CD4-positive, alpha-beta T cell treated with Interleukin-6 at 100 ng/mL for 8 hours (primary cell): ENCODE measurements at places on chromosomes 13 and 19.

GRCh38 chr19:2070436-2070827 is 19.4 kb upstream of the MKNK2 start:
- DNase-seq: no peak

DNA sequence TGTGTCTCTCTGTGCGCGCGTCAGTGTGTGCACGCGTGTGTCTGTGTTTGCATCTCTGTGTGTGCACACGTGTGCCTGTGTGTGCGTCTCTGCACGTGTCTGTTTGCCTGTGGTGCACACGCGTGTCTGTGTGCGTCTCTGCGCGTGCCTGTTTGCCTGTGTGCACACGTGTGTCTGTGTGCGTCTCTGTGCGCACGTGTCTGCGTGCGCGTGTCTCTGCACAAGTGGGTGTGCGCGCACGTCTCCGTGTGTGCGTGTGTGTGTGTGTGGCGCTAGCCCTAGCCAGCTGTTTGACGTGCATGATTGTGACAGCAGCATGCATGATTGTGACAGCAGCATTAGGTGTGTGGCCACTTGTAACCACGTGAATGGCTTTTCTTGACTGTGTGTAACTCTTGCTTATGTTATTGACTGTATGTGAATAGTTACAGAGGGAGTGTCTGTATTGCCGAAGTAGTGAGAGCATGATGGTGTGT is 31.1 kb downstream of the ZNF146 start:
- DNase-seq: no peak

DNA sequence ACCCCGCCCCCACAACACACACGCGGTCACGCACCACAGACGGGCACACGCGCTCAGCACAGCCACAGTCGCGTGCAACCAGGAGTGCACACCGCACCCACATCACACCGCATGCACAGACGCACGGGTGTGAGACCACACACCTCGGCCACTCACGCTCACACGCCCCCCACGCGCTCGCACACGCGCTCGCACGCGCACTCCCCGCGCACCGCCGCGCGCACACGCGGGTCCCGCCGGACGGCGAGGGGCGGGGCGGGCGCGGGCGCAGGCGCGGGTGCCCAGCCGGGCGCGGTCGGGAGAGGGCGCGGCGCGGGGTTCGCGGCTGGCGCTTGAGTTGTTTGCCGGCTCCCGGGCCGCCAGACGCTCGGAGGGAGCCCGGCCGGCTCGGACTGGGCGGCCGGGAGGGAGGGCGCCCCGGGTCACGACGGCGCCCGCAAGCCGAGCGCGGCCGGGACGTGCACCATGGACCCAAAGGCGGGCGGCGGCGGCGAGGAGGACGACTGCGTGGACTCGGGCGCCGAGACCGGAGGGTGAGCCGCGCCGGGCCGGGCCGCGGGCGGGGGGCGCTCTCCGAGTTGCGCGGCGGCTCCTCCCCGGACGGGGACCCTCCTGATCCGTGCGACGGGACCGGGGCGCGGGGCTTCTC is at the start of gene FAM124A:
Gene FAM124A (plus strand): TSS at position 362 of the 649 bp plus-strand sequence. CDS start 104 bp downstream, at position 466.
- no peak for DNase-seq

GRCh38 chr13:57352114-57352513 is 185.1 kb downstream of the PRR20E start:
- DNase-seq: no peak

DNA sequence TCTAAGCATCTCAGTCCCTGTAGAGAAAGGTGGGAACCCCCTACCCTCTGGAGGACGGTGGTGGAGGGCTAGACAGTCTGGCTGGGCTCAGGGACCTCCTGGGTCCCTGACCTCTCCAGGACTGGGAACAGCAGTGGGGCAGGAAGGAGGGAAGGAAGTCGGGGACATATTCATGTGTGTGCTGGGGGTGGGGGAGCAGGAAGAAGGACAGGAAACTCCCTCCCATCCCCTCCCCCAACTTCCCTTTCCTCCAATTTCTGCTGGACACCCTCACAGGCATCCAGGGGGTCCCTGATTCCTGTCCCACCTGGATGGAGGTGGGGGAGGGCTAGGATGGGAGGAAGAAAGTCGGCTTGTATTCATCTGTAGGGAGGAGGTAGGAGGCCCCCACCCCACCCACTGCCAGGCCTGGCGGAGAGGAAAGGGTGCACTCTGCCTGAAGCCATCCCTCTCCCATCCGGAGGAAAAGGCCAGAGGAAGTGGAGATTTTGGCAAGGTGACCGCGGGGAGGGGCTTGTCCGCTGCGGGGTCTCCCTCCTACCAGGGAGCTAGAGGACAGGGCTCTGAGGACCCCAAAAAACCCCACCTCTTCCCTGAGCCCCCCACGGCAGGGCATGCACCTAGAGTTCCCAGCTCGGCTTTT is 2.3 kb downstream of the NOVA2 start:
- no peak for DNase-seq

GRCh38 chr19:12255372-12255771 is 39.3 kb downstream of the ZNF44 start:
- no peak for DNase-seq

GRCh38 chr13:53200075-53200474 is 171.5 kb downstream of the OLFM4 start:
- DNase-seq: no peak

GRCh38 chr13:75715601-75716523 is 79.7 kb downstream of the LMO7 start:
- no peak for DNase-seq

- no peak for DNase-seq
Observed at GRCh38 chr13:113113846-113114271, 8.3 kb downstream of the F7 start.

GRCh38 chr19:5352229-5352763 is 11.7 kb upstream of the PTPRS start:
- DNase-seq: no peak

- DNase-seq: peak; percentile 18
Observed at GRCh38 chr19:35040826-35041547, 534 bp upstream of the HPN start.

- DNase-seq: peak; percentile 60
Observed at GRCh38 chr19:2543463-2544442, 67.8 kb downstream of the GADD45B start.

- no peak for DNase-seq
Observed at GRCh38 chr13:27170516-27171243, 931 bp downstream of the USP12 start.

DNA sequence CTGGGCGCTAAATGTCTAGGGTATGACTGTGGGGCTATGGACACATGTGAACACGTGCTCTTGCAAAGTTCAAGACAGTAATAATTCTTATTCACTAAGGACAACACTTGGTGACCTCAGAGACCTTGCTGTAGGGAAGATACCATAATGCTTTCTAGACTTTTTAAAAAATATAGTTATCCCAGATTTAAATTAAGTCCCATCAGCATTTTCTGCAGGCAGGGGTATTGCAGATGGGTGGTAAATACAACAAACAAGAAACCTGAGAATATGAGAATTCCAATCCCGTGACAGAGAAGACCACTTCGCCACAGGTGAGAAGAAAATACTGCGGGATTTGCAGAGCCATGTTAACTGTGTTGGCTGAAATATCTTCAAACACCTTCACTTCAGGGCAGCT is 65.2 kb downstream of the SLC15A1 start:
- no peak for DNase-seq

DNA sequence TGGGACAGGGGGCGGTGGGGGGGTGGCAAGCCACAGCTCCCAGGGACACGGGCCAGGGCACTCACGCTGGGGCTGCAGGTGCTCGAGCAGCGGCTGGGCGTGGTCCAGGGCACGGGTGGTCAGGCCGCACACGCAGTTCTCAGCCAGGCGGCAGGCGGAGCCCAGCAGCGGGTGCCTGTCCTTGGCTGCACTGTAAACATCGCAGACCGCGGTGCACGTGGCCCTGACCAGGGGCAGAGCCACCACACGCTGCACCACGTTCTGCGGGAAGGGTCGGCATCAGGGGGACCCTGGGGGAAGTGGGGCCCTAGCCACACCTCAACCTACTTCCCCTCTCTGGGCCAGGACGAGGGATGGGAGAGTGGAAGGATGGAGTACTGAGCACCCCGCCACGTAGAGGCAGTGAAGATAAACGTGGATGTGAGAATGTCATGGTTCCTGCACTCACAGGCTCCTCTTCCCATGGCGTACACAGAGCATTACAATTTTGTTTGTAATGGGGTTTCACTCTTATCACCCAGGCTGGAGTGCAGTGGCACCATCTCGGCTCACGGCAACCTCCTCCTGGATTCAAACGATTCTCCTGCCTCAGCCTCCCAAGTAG is 3.4 kb downstream of the PLIN5 start:
- no peak for DNase-seq

DNA sequence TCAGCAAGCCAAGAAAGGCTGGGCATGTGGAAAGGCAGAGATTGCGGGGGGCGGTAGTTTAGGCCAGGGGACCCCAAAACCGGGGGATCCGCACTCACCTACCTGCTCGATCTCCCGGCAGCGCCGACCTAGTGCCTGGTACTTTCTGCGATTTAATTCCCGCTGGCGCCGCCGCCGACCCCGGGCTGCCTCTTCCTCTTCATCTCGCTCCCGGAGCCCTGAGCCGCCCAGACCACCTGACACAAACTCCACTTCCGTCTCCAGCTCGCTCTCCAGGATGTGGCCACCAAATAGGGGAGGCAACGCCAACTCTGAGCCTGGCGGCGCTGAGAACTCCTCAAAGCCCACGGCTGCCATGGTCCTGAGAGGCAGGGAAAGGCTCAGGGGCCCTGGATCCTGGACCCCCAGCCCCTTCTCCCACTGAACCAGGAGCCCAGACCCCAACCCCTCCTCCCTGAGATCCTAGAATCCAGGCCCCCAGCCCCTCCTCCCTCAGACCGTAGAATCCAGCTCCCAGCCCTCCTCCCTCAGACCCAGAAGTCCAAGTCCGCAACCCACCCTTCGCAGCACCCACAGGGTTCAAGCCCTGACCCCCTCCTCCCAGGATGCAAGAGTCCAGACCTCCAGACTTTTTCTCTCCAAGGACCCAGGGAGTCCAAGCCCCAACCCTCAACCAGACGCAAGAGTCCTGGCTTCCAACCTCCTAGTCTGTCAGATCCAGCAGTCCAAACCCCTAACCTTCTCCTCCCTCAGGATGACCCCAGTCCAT is 933 bp downstream of the TFPT start:
- DNase-seq: peak; percentile 57

GRCh38 chr19:30086916-30087315 is 144.9 kb downstream of the URI1 start:
- DNase-seq: no peak

- no peak for DNase-seq
Observed at GRCh38 chr19:45101806-45102205, 8.8 kb downstream of the PPP1R37 start.
